Bone marrow (tissue), 2 donors: ENCODE measurements at places on chromosomes 3 and 15.

GRCh38 chr3:193947596-193947995 lies 188.4 kb upstream of the HES1 start:
- no peak for DNase-seq

DNA sequence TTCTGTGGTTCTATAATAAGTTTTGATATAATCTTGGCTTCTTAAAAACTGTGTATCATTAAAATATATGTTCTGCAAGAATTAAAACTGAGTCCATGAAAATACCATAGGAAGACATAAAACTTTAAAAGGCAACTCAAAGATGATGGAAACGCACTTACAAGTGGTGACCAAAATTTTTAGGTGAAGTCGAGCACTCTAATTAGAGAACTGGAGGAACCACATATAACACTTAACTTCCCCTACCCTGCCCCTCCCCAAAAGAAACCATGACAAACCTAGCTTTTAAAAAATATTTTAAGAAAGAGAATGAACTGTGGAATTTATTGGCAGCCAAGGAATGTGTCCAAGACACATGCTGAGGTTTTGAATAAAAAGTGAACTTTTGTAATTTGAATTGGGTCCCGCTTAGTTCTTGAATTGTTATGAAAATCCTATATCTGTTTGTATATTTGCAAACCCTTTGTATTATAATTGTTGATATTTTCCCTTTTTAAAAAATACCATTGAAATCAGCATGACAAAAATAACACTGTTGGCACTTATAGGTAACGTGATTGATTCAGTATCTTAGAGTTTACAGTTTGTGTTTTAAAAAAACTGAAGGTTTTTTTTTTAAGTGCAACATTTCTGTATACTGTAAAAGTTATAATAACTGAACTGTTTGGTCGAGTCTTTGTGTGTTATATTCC lies 7.7 kb downstream of the NR2F2 start:
- DNase-seq, result no peak

GRCh38 chr3:149806171-149806778 lies 6.7 kb upstream of the RNF13 start:
- no peak for DNase-seq

GRCh38 chr3:106367496-106367895 lies 498.7 kb upstream of the CBLB start:
- no peak for DNase-seq

GRCh38 chr3:134406331-134407238 lies 32.3 kb upstream of the AMOTL2 start:
- no peak for DNase-seq

DNA sequence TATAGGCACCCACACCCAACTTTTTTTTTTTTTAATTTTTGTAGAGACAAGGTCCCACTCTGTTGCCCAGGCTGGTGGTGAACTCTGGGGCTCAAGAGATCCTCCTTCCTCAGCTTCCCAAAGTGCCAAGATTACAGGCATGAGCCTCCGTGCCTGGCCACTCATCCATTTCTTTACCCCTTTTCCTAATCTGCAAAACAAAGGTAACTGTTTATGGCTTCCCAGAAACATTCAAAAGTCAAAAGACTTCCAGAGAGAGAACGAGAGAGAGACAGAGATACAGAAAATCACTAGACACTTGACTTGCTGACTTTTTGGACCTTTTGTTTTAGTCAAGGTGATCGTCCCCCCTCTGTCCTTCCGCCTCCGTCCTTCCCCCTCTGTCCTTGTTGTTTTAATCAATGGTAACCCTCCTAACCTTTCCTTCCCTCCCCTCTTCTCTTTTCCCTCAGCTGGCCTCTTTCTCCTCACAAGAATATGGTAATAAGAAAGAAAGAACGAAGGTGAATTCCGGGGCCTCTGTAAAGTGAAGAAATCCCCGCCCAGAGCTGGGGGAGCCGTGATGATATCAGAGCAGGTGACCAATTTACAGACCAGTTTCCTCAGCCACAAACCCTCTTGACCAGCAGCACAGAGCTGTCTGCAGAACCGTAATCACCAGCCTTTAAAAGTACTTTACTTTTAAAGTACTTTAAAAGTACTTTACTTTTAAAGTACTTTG lies 21.9 kb downstream of the KLHL6 start:
- no peak for DNase-seq
